Activated CD4-positive, alpha-beta memory T cell treated with anti-CD3 and anti-CD28 coated beads, Interleukin-2, amount 10 ng/mL, durations not matched to agents 7 days and 5 days (primary cell): ENCODE measurements at places on chromosomes 16 and 17. TPM values are rescaled to one million over a fixed set of nuclear protein-coding genes. Genes with fewer than 3 reads are reported as not detected.

Gene DPEP3
- 0.20 TPM for total RNA-seq

Gene ARL2BP
- 32.9 TPM for total RNA-seq

Gene FAM171A2
- 0.10 TPM for total RNA-seq

Gene CAPNS2
- total RNA-seq, result not detected

Gene KCTD19
- total RNA-seq, result 0.48 TPM

Gene KRT32
- not detected for total RNA-seq

Gene DNAH9
- not detected for total RNA-seq

Gene MYH2
- total RNA-seq, result not detected

Gene GNG13
- total RNA-seq, result not detected

Gene LITAFD
- not detected for total RNA-seq

Gene CDH11
- not detected for total RNA-seq

Gene KRTAP2-1
- total RNA-seq, result not detected

Gene TBC1D3H
- not detected for total RNA-seq

Gene FBXL16
- total RNA-seq, result 34.6 TPM

Gene AP1G1
- total RNA-seq, result 82.6 TPM

Gene PRSS8
- not detected for total RNA-seq

Gene PLXDC1
- 7.3 TPM for total RNA-seq

Gene TBC1D10B
- 69.2 TPM for total RNA-seq

Gene CES3
- 6.3 TPM for total RNA-seq

Gene PYDC1
- total RNA-seq, result not detected

Gene MAP2K6
- total RNA-seq, result 5.3 TPM

Gene ZFHX3
- total RNA-seq, result 0.38 TPM

Gene PRR35
- not detected for total RNA-seq

Gene MFSD6L
- not detected for total RNA-seq

Gene CIITA
- 48.5 TPM for total RNA-seq

Gene ABCA8
- total RNA-seq, result not detected

Gene FUS
- total RNA-seq, result 397 TPM

Gene CMIP
- total RNA-seq, result 58.3 TPM

Gene ALOXE3
- total RNA-seq, result not detected

Gene LDHD
- 0.28 TPM for total RNA-seq

Gene PIK3R6
- 2.0 TPM for total RNA-seq
